ENCODE measurements at places on chromosomes 16 and 17.

- no peak for DNase-seq
Measured at GRCh38 chr17:81647640-81648012, 8.7 kb downstream of the PDE6G start.

DNA sequence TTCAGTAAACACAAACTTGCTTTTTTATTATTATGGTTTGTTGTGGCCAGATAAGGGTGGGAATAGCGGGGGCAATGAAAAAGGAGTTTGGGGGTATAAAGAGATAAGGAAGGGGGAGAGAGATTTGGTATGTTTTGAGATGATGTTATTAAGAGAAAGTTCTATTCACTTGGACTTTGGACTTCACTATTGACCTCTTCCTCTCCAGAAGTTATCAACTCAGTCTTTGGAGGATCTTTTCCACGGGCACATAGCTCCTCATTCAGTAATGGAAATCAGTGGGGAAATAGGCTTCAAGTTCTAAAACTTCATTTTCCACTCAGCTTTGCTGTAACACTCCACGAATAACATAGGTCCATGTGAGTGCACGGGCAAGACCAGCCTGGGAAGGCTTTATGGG is 23.2 kb downstream of the PROCA1 start:
- no peak for DNase-seq

- no peak for DNase-seq
Measured at GRCh38 chr17:80751070-80751945, 206.7 kb downstream of the RPTOR start.

GRCh38 chr17:9768381-9768934 is 22.9 kb downstream of the DHRS7C start:
- DNase-seq: no peak

DNA sequence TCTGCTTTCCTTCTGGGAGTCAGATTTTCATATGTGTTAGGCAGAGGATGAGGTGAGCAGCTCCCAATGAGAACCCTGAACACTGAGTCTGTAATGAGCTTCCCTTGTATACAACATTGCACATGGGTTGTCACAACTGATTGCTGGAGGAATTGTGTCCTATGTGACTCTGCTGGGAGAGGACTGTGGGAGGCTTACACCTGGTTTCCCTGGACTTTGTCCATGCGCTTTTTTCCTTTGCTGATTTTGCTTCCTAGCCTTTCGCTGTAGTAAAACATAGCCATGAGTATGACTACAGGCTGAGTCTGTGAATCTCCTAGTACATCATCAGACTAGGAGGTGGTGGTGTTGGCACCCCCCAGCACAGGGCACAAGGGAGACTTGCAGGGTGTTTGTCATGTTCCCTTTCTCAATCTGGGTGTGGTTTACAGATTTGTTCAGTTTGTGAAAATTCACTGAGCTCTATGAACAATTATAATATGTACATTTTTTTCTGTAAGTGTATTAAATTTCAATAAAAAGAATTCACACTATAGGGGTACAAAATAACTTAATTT is 1.7 kb upstream of the PLK1 start:
- DNase-seq: no peak

DNA sequence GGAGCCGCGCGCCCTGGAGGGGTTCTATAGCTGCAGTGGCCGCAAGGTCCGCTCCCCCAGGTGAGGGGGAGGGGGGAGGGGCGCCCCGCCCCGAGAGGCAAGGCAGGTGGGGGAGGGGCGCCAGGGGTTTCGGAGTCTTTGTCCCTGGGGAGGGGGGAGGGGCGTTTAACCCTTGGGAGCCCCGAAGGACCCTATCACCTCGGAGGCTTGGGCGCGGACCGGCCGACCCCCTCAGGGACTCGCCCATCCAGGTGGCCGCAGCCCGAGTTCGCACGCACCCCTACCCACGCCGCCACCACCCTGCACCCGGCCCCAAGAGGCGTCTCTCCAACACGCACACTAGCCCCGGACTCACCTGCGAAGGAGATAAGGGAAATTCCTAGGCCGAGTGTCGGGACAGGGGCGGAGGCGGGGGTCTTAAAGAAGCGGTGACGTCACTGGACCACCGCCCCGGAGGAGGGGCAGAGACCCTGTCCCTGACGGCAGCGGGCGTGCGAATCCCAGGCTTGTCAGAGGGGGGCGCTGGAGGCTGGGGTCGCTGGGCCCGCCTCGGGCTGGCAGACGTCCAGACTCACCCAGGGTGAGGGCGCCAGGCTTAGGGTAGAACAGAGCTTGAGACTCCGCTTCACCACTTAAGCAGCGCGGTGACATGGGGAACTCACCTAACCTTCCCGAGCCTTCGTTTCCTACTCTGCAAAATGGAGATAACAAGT is at the start of gene CLDN6:
CLDN6 (minus strand) TSS at position 390 of the 713 bp plus-strand sequence. CDS start 2,162 bp downstream, outside the sequence.
- no peak for DNase-seq

DNA sequence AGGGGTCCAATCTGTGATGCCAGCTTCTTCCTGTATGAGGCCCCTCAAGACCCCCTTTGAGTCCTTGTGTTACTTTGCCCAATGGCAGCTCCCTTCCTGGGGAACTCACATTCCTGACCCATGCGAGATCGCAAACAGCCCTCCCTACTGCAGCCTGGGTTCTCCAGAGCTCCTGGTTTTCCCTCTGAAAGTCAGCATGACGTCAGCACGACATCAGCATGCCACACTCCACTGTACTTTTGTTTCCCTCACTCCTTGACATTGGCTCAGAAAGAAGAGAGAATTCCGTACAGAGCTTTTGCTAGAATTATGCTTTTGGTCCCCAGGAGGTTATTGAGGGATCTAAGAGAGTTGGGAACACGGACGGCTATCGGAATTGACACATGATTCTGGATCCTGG is 168.1 kb upstream of the PIRT start:
- DNase-seq: no peak

DNA sequence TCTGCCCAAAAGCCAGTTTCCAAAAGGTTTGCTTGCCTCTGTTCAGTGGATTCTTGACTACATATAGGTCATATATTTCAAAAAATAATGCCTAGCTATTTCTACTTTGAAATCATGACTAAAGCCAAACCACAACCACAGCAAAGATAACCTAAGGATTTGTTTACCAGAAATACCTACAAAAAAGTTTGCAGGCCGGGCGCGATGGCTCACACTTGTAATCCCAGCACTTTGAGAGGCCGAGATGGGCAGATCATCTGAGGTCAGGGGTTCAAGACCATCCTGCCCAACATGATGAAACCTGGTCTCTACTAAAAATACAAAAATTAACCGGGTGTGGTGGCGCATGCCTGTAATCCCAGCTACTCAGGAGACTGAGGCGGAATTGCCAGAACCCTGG is 15.2 kb downstream of the CARHSP1 start:
- DNase-seq: no peak
